IMR-90 (cell line): ENCODE measurements at places on chromosomes 16 and 17.

- DNase-seq, result no peak
Observed at GRCh38 chr16:54627616-54628015, 303.0 kb upstream of the IRX5 start.

GRCh38 chr16:12677502-12677901, 126.2 kb downstream of the CPPED1 start:
- no peak for DNase-seq

- no peak for DNase-seq
Observed at GRCh38 chr16:72985995-72986394, 61.9 kb downstream of the ZFHX3 start.

DNA sequence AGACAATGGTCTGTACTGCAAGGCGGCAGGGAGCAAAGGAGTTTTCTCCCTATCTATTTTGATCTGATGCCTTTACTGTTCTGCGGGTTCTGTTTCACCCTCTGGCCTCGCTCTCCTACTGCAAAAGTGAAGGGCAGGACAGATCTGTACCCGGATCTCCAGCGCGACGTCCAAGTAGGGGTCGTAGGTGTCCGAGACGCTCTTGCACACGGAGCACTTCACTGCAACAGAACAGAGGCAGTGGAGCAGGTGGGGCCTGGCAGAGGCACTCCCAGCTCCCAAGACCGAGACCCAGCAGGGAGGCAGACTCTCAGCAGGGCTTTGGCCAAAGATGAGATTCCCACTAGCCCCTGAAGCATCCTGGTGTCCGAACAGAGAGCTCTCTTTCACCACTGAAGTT, 19.8 kb downstream of the USP36 start:
- DNase-seq, result no peak

DNA sequence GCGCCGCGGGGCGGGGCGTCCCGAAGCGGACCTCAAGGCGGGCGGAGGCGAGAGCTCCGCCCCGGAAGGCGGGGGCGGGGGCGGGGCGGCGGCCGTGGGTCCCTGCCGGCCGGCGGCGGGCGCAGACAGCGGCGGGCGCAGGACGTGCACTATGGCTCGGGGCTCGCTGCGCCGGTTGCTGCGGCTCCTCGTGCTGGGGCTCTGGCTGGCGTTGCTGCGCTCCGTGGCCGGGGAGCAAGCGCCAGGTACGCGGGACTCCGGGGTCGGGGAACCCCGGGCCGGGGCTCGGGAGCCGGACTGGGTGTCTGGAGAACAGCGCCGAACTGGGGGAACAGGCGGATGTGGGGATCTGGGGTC, at the start of gene TNFRSF12A:
TSS of gene TNFRSF12A (plus strand) at position 122 of the 357 bp plus-strand sequence. CDS start at position 152, 30 bp downstream.
- peak; percentile 68 for DNase-seq

- DNase-seq, result no peak
Observed at GRCh38 chr16:74298104-74298503, 1.5 kb downstream of the PSMD7 start.

DNA sequence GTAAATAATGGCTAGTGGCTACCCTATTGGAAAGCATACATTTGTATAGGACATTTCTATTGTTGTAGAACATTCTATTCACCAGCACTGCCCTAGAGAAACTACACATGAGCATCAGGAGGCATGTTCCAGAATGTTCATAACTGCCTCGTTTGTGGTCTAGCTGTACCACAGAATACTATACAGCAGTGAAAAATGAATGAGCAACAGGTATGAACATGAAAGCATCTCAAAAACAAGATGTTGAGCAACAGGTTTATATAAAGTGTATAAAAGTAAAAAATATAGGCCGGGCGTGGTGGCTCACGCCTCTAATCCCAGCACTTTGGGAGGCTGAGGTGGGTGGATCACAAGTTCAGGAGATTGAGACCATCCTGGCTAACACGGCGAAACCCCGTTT, 91.7 kb downstream of the BMERB1 start:
- no peak for DNase-seq

DNA sequence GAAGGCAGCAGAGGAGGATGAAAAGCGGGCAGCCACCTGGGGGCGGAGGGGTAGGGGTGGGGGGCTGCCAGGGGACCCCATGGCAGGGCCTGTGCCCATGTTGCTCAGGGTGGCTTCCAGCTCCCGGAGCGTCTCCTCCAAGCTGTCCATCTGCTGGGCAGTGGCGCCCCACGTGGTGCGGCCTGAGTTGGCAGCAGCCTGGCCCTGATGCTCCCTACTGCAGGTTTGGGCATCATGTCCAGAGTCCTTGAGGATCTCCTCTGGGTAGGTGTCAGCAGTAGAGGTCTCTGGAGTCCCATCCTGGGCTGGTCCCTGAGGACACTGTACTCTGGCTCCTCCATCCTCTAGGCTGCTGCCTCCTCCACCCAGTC, 60.9 kb downstream of the SRCIN1 start:
- DNase-seq, result no peak

DNA sequence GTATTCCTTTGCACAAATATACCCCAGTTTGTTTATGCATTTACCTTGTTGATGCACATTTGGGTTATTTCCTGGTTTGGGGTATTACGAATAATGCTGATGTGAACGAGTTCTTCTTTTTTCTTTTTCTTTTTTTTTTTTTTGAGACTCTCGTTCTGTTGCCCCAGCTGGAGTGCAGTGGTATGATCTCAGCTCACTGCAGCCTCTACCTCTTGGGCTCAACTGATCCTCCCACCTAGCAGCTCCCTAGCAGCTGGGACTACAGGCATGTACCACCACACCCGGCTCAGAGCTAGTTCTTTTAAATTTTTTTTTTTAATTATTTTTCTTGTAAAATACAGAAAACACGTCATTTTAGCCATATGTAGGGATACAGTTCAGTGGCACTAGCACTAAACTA, 14.1 kb downstream of the RAB40C start:
- no peak for DNase-seq

DNA sequence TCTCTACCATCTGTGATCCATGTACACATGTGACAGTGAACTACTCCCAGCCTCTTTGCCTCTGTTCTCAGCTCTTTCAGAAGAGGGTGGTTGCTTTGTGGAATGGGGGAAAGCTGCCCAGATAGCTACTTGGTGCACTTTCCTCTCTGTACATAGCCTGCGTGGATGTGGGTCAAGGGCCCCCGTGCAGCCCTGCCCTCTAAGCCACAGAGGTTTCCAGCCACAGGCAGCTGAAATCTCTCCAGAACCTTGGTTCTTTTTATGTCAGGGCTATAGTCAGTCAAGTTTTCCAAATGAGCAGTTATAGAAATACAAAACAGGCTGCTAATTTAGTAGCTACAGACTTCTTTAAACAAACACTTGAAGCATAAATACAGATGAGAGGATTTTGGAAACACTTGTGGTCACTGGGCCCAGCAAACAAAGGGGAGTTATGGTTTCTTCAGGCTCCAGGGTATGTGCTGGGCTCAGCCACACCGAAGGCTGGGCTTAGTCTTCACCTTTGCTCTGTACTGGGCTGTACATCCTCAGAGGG, 199.7 kb upstream of the ASIC2 start:
- no peak for DNase-seq

- peak; percentile 9 for DNase-seq
Observed at GRCh38 chr17:29069526-29070041, 26.6 kb downstream of the PIPOX start.

DNA sequence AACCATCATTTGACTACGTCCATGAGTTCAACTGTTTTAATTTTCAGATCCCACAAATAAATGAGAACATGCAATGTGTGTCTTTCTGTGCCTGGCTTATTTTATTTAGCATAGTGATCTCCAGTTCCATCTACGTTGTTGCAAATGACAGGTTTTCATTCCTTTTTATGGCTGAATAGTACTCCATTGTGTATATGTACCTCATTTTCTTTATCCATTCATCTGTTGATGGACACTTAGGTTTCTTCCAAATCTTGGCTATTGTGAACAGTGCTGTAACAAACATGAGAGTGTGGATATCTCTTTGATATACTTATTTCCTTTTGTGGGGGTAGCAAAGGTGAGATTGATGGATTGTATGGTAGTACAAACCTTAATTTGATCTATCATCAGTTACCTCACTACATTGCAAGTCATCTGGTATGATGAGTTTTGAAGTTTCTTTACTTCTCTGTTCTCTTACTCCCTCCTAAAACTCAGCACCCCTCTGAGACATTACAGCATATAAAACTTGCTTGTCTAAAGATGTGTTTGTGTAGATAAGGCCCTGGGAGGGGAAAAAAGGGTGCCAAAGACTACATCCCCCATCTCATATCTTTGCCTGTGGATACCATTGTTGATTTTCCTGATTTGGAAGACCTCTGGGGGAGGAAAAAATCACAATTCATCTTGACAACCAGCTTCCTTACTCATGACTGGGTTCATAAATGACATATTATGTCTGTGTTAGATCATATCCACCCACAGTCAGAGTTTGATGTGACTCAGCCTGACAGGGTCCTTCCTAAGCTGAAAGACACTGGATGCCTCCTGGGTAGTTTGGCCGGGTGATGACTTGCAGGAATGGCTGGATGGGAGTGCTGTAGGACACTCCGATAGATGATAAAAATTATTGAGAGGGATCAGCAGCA, 47.6 kb downstream of the ABCA9 start:
- DNase-seq, result peak; percentile 61

DNA sequence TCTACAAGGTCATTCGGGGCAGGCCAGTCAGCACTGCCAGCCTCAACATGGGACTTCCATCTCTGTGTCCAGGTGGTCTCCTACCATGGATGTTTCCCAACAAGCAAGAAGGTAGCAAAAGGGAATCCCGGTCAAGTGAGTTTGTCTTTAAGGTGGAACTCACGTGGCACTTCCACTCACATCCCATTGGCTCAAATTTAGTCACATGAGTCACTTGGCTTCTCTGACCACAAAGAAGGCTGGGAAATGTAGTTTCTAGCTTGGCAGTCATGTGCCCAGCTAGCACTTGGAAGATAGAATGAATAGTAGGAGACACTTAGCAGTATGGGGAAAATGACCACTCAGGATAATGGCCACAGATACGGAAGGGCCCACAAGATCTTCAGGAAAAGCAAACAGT, 106.6 kb downstream of the AIPL1 start:
- DNase-seq, result no peak

DNA sequence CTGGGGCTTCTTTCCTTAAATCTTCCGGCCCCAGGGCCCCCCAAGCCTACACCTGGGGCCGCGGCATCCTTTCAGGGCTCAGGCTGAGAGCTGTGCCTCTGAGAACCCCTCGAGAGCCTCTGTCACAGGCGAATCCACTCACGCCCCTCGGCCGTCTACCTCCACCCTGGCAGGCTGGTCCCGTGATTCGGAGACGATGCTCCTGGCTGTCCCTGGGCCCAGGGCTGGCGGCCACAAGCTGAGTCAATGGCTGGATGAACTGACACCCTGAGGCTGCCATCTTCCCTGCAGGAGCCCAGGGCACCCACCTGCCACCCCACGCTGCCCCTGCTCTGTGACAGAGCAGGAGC, 4.4 kb downstream of the TEPSIN start:
- DNase-seq, result no peak

GRCh38 chr17:39808409-39808997, 55.6 kb downstream of the IKZF3 start:
- no peak for DNase-seq

GRCh38 chr16:63890081-63890480, 1231.8 kb downstream of the CDH11 start:
- DNase-seq, result peak; percentile 4

- no peak for DNase-seq
Observed at GRCh38 chr16:13042291-13042685, 140.9 kb downstream of the SHISA9 start.

- DNase-seq, result no peak
Observed at GRCh38 chr16:56628486-56629350, 3.1 kb downstream of the MT1E start.

DNA sequence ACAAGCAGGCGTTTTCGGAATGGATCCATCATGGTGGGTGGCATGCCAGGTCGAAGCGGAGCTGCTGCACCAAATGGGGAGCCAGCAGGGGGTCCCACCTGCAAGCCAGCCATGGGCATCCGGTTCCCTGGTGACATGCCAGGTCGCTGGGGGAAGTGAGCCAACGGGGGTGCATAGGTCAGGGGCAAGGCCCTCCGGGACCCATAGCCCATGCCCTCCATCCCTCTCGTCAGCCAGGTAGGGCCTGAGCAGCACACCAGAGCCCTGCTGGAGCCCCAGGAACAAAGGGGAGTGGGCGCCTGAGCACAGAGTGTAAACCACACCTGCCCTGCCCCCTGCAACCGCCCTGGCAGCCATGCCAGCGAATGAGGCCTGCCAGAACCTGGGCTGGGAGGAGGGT, 5.0 kb downstream of the SMARCD2 start:
- no peak for DNase-seq

DNA sequence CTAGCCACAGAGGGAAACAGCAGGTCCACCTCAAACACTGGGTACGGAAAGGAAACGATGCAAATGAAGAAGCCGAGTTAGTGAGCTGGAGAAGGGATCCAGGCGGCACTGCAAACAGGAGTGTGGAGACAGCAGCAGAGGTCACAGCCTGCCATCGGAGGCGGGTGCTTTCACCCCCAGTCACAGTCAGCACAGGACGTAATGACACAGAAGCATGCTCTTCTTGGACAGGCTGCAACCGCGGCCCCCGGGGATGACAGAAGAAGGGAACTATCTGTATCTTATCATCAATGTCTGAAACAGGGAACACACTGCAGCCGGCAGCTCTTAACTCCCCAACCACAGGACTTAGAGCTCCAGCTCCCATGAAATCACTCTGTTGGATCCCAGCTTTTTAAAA, 16.1 kb upstream of the SLC38A8 start:
- DNase-seq, result no peak

DNA sequence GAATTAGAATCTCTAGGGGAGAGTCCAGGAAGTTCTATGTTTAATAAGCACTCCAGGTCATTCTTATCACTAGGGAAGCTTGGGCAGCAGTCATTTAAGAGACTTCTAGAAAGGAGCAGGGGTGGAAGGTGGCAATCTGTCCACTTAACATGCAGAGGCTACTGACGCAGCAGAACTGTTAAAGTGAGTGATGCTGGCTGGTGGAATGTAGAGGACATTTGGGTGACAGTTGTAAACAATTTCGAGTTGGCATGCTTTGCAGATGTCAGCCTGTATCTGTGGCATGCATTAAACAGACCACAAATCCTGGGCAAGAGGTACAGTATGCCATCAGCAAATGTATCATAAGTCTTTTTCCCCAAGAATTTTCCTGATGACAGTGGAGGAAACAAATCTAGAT, 40.5 kb upstream of the HS3ST3A1 start:
- DNase-seq, result no peak
